ENCODE measurements at places on chromosomes 11 and 22. TPM values are rescaled to one million over a fixed set of nuclear protein-coding genes. Genes with fewer than 3 reads are reported as not detected.

Gene SCARF2
- total RNA-seq: 1.1 TPM

GRCh38 chr11:62611705-62612365, 740 bp downstream of the EML3 start:
- DNase-seq: no peak
- peaks cover 61% of the 10 kb centered on the region for H3K4me1 ChIP-seq
- H3K27ac ChIP-seq: peak overlapping the region; percentile 98

DNA sequence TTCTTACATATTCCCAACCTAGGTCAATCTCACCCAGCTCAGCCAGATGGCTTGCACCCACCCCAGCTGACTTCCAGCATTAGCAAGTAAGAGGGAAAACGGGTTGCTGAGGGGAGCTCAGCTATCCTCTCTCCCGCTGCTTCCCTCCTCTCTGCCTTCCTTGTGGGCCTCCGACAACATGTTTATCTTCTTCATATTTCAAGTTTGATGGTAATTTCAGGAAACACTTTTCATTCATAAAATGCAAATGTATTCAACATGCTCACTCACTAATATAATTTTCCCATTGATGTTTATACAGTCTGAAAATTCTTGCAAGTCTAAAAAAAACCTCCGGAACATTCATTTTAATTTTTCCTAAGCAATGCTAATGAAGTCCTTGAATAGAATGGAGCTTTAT, 372.5 kb upstream of the B3GAT1 start:
- H3K4me1 ChIP-seq: no peaks in the 10 kb centered on the region
- H3K4me3 ChIP-seq: no peak overlapping the region
- no peak overlapping the region for H3K27ac ChIP-seq

Gene POLR2L
- 90.3 TPM for total RNA-seq

Gene SH3BP1
- total RNA-seq: 53.4 TPM

DNA sequence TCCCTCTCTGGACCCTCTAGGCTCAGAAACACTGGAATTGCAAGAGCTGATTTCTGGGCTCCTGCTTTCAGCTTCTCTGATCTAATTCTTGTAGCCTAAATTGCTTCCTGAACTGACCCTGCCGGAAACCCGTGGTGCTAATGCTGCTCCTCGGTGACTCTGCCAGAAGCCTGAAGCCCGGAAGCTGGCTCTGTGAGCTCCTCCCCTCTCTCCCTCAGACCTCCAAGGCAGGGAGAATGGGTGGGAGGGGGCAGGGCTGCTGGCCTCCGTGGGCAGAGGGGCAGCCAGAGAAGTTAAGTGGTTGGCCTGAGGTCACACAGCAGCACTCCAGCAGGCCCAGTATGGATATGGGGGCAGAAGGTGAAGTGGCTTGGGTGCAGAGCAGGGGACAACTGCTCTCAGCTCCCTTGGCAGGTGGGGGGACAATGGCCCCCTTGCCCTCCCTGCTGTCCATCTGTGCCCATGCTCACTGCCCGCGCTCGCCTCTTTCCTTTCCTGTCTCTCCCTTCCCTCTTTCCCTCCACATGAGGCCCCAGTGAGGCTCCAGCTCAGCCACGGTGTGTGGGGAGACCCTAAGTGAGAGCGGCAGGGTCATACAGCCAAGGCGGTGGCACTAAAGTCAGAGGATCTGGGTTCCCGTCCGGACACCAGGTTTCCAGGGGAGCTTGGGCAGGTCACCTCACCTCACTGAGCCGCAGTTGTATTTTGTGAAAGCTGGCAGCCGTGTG, 16.2 kb downstream of the CAPN5 start:
- H3K27me3 ChIP-seq: no peaks in the 10 kb centered on the region
- H3K4me1 ChIP-seq: peaks cover 44% of the 10 kb centered on the region
- H3K27ac ChIP-seq: peak overlapping the region; percentile 64
- H3K4me3 ChIP-seq: no peak overlapping the region
- H3K36me3 ChIP-seq: peaks cover 5% of the 10 kb centered on the region

Gene RABL2B
- 12.8 TPM for total RNA-seq

DNA sequence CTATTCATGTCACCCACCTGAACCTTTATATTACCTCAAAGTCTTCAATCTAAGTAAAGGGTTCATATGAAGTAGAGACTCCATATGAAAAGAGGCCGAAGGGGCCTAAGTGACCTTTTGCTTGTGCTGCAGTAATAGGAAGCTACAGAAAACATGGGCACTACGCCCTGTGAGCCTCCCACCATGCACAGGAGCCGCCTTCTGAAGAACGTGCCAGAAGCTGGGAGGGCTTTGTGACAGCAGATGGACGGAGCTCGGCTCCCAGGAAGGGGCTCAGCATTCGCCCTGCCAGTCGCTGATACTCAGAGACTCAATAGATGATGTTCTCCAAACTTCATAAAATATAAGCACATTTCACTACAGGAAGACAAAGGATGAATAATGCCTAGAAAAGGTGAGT, 21.2 kb downstream of the DEAF1 start:
- H3K36me3 ChIP-seq: peaks cover 15% of the 10 kb centered on the region

DNA sequence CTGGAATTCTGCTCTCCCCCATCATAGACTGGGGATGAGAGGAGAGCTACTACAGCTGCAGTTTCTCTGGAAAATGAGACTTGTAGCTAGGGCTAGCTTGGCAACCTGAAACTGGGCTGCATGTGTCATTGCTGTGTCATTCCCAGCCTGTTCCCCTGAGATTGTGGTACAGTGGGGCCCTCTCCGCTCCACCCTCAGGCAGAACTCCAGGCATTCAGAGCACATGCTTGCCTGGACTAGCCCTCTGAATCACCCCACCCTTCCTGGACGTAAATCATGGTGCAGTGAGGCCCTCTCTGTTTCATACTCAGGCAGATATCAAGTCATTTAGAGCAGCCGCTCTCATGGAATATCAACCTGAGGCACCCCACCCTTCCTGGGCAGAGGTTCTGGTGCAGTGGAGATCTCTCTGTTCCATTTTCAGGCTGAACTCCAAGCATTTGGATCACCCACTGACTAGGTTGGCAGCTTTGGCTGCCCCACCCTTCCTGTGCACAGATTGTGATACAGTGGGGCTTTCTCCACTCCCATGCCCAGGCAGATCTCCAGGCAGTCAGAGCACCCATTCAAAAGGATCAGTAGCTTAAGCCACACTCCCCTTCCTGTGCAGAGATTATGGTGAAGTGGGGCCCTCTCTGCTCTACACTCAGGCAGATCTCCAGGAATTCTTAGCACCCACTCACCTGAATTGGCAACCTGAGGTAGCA, 274.4 kb downstream of the C11orf87 start:
- no peak for DNase-seq
- H3K36me3 ChIP-seq: no peaks in the 10 kb centered on the region
- H3K4me3 ChIP-seq: no peak overlapping the region

DNA sequence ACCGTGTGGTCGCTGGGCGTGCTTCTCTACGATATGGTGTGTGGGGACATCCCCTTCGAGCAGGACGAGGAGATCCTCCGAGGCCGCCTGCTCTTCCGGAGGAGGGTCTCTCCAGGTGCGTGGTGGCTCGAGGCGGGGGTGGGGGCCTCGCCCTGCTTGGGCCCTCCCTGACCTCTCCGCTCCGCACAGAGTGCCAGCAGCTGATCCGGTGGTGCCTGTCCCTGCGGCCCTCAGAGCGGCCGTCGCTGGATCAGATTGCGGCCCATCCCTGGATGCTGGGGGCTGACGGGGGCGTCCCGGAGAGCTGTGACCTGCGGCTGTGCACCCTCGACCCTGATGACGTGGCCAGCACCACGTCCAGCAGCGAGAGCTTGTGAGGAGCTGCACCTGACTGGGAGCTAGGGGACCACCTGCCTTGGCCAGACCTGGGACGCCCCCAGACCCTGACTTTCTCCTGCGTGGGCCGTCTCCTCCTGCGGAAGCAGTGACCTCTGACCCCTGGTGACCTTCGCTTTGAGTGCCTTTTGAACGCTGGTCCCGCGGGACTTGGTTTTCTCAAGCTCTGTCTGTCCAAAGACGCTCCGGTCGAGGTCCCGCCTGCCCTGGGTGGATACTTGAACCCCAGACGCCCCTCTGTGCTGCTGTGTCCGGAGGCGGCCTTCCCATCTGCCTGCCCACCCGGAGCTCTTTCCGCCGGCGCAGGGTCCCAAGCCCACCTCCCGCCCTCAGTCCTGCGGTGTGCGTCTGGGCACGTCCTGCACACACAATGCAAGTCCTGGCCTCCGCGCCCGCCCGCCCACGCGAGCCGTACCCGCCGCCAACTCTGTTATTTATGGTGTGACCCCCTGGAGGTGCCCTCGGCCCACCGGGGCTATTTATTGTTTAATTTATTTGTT, 2.4 kb downstream of the PIM3 start:
- peaks cover 77% of the 10 kb centered on the region for H3K4me1 ChIP-seq
- no peak for DNase-seq
- peaks cover 45% of the 10 kb centered on the region for H3K36me3 ChIP-seq

DNA sequence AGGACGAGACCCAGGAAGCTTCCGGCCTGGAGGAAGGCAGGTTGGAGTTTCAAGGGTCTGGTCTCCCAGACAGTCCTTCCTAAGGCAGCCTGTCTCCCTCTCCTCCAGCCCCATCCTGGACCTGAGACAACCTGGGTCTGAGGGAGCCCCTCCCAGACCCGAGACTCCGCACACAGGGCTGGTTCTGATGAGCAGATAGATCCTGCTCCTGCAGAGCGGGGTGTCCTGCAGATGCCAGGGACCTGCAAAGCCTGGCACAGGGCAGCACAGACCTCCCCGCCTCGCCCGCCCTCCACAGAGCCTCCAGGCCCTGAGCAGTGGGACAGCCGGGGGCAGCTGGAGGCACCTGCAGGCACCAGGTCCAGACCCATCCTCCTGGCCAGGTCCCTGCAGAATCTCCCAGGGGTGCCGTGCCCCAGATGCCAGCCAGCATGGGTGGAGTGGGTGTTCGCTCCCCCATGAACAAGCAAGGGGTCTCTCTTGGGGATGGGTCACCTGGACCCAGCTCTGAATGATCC, 7.8 kb downstream of the PIM3 start:
- H3K36me3 ChIP-seq: peaks cover 13% of the 10 kb centered on the region
- DNase-seq: no peak
- H3K27me3 ChIP-seq: no peaks in the 10 kb centered on the region
- peaks cover 69% of the 10 kb centered on the region for H3K4me1 ChIP-seq

- H3K27me3 ChIP-seq: no peaks in the 10 kb centered on the region
- no peak overlapping the region for H3K4me3 ChIP-seq
- H3K4me1 ChIP-seq: peaks cover 9% of the 10 kb centered on the region
- H3K27ac ChIP-seq: no peak overlapping the region
- H3K36me3 ChIP-seq: no peaks in the 10 kb centered on the region
Measured at GRCh38 chr11:88280673-88281316, 56.7 kb downstream of the CTSC start.

DNA sequence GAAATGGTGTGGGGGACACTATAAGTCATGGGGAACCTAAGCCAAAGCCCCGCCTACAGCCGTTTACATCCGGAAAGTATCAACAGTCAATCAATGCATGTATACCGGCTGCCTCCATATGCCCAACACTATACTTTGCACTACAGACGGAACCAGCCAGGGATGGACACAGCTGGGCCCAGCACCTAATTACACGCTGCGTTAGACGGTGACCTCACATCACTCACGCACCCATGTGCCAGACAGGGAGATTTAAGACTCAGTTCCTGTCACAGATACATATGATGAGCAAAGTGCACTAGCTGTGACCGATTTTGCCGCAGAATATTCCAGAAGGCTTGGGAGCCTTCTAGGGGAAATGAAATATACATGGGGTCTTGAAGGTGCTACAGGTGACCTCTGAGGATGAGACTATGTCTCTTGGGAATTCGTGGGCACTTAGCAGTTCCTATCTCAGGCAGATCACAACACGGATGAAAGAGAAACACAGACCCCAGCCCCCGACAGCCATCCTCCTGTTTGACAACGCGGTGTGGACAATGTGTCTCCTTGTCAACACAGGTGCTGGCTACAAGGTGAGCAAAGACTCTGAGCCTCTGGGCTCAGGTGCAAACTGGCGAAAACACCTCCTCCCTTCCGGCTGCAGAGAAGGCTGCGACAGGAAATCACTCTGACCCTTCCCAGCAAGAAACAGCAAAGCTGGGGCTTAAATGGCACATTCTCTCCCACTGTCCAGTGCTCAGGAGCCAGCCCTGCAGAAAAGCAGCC, 8.0 kb downstream of the AHNAK start:
- H3K4me3 ChIP-seq: peak overlapping the region; percentile 98
- H3K27ac ChIP-seq: peak overlapping the region; percentile 99
- H3K4me1 ChIP-seq: peaks cover 66% of the 10 kb centered on the region
- H3K27me3 ChIP-seq: no peaks in the 10 kb centered on the region
- H3K36me3 ChIP-seq: peaks cover 30% of the 10 kb centered on the region
- no peak for DNase-seq

Gene CHRM1
- 0.73 TPM for total RNA-seq

- no peak overlapping the region for H3K27ac ChIP-seq
- no peaks in the 10 kb centered on the region for H3K4me1 ChIP-seq
- H3K36me3 ChIP-seq: no peaks in the 10 kb centered on the region
- no peak for DNase-seq
- no peak overlapping the region for H3K4me3 ChIP-seq
- H3K27me3 ChIP-seq: no peaks in the 10 kb centered on the region
Measured at GRCh38 chr11:29256580-29256979, 760.2 kb downstream of the KCNA4 start.

Gene SYT13
- total RNA-seq: 0.15 TPM

Gene OR5L1
- not detected for total RNA-seq

GRCh38 chr11:126165311-126165720, 46.1 kb downstream of the RPUSD4 start:
- H3K36me3 ChIP-seq: no peaks in the 10 kb centered on the region
- H3K27ac ChIP-seq: no peak overlapping the region
- DNase-seq: no peak
- no peaks in the 10 kb centered on the region for H3K27me3 ChIP-seq
- H3K4me1 ChIP-seq: peaks cover 4% of the 10 kb centered on the region
- H3K4me3 ChIP-seq: no peak overlapping the region

Gene RIMBP3C
- not detected for total RNA-seq

DNA sequence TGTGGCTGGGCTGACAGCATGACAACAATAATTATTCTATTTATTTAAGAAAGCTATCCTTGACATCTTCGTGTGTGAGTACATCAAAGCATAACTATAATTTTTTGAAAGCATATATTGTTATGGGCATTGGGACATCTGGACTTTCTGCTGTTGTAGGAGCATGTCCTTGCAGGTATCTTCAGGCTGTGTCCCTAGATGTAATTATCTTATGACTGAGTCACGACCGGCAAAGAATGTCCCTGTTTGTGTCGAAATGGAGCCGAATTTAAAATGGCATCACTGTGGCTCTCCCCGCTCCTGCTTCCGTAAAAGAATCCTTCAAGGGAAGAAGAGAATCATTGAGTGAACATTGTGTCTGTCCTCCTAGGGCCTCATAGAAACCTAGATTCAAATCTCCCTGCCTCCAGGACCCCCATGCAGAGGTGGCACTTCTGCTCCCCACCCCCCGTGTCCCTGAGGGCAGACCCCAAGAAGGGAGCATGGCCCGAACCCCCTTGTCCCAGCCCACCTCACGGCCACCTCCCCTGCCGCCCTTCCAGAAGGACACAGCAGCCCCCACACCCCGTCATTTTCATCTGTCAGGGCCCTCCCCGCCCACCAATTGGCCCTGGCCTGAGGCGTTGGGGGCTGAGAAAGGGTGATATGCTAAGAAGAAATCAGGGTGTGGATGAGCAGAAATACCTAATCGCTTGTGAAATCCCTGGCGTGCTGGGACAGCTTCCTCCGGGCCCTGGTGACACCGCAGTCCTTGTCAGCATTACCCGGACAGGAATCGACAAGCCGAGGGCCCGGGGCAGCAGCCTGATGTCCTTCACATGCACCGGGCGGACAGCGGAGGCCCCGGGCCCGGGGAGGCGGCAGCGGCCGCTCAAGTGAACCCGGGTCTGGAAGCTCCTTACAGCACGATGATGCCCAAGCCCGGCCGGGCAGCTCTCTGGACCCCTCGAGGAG, 48.6 kb upstream of the SLC22A12 start:
- H3K36me3 ChIP-seq: no peaks in the 10 kb centered on the region
- no peak overlapping the region for H3K27ac ChIP-seq
- H3K4me1 ChIP-seq: no peaks in the 10 kb centered on the region
- no peak overlapping the region for H3K4me3 ChIP-seq

Gene BRSK2
- not detected for total RNA-seq

Measured in esophagus squamous epithelium (tissue), 5 donors.